ENCODE measurements at places on chromosomes 12 and 14.

DNA sequence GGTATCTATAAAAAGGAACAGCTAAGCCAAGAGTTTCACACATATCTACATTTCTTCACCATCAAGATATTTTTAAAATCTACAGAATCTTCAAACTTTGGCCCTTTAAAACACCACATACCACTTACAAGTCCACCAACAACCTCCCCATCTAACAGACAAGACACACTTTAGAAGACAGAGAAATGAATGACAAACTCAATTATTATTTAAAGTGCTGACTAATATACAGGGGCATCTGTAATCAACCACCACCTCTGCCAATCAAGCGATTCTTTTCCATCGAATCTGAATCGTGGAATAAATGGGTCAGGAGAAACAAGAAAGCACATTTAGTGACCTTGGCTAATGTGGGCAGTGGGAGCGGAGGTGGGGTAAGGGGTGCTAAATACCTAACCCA is 7.7 kb downstream of the SETD3 start:
- no peak for DNase-seq

GRCh38 chr12:2256453-2256852 is 203.7 kb downstream of the CACNA1C start:
- DNase-seq: no peak

GRCh38 chr12:9669534-9669933 is at the start of gene CLEC2D:
Gene CLEC2D, plus strand, starts transcription at chr12:9669713. Its CDS starts 22 bp downstream, at chr12:9669735.
- peak; percentile 59 for DNase-seq

- no peak for DNase-seq
Measured at GRCh38 chr12:108352591-108352990, 13.5 kb upstream of the CMKLR1 start.

GRCh38 chr12:54991991-54992375 is 7.4 kb upstream of the TESPA1 start:
- DNase-seq: no peak

- peak; percentile 44 for DNase-seq
Measured at GRCh38 chr14:78399316-78399889, 229.2 kb downstream of the NRXN3 start.

- DNase-seq: no peak
Measured at GRCh38 chr14:92459030-92459949, 54.3 kb upstream of the RIN3 start.

DNA sequence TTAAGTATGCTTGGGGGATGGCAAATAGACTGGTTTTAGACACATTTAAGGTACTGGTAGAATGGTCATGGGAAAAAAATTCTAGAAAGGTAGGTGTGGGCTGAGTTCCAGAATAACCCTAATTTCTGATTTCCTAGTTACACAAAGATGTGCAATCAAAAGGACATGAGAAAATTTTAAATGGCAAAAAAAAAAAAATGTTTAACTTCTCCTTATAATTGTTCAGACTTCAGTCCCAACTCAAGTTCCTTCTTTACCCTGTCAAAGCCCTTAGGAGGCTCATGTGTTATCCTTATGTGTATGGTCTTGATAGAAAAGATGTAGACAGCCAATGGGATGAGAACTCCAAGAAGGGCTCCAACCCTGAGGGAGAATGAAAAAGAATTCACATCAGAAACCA is 153.3 kb upstream of the PLEKHG7 start:
- no peak for DNase-seq

DNA sequence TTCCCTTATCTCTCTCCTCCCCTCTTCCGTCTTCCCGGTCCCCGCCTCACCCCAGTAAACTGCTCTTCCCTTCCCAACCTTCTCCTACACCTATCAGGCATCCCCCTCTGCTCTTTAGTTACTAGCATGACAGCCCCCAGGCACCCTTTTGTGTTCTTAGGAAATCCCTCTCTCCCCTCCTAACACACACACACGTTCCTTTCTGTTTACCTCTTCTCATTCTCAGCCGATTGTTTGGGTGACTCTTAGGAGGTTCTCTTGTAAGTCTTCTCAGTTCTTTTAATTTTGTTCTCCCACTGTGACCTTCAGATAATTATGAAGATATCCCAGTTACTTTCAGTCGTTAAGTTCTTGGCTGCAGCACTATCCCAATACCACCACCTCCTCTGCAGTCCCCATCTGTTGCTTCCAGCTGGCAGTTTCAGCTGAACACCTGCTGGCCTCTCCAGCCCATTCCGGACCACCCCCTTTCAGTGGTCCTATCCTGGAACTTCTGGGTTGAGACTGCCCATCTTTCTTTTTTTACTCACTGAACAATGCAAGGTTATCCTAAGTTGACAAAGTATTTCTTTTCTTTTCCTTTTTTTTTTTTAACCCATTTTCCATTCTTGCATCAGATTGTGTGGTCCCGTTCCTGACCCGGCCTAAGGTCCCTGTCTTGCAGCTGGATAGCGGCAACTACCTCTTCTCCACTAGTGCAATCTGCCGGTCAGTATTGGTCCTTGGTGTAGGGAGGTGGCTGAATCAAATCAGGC is 711 bp downstream of the MARS1 start:
- no peak for DNase-seq

DNA sequence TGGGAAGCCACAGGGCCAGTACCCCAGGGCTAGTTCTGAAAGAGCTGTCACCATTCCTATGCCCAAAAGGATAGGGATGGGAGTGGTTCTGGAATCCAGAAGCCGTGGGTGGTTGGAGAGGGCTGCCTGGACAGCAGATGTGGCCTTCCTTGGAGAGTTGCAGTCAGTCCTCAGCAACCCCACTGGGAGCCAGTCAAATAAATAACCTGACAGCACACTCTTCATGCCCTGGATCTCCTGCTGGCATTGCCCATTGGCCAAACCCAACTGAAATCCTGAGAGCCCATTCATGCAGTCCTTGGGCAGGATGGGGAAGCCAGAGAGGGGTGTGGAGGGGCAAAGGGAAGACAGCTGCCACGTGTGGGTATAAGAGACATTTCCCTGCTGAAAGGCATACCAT is 128.2 kb downstream of the PTPN11 start:
- no peak for DNase-seq

- no peak for DNase-seq
Measured at GRCh38 chr12:52044292-52044983, 6.8 kb upstream of the NR4A1 start.

GRCh38 chr14:78164226-78164853 is 5.8 kb upstream of the NRXN3 start:
- DNase-seq: no peak

- peak; percentile 66 for DNase-seq
Measured at GRCh38 chr12:64669270-64669842, 59.1 kb downstream of the RASSF3 start.

- DNase-seq: no peak
Measured at GRCh38 chr14:42027271-42027670, 420.6 kb downstream of the LRFN5 start.

DNA sequence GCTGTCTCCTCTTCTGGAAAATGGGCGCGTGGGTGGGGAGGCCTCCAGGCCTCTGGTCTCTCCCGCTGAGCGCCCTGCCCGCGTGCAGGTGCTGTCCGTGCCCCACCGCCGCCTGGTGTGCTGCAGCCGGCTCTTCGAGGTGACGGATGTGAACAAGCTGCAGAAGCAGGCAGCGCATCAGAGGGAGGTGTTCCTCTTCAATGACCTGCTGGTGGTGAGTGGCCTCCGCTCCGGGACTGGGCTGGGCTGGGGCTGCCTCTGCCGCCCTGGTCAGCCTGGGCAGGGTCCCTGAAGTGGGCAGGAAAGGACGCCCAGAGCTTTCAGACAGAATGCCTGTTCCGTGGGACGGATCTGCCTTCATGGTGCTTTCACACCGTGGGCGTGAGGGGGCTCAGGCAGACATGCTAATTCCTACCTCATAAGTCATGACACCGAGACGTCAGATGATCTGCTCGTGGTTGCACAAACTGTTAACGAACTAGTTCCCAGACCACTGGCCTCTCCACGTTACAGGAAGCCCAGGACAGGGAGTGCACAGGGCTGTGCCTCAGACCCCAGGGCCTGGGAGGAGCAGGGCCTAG is 50.5 kb downstream of the SLC6A12 start:
- DNase-seq: no peak

- no peak for DNase-seq
Measured at GRCh38 chr12:39752482-39753137, 133.0 kb upstream of the ABCD2 start.

- DNase-seq: peak; percentile 54
Measured at GRCh38 chr12:107404981-107405380, 280.6 kb upstream of the PWP1 start.

DNA sequence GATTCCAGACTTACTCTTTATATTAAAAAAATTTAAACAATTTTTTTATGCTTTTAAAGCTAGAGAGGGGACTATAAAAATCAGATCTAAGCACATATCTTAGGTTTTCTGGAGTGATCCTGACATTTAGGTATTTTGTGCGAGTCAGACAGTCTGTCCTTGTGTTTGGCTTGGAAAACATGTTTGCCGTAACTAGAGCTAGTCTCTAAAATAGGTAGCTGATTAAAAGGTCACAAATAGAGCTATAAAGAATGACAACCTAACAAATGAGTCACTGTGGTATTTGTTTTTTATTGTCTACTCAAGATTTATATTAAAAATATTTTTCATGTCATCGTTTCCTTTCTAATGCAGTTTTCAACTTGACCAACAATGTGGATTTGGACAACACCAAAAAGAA is 73.4 kb downstream of the MNAT1 start:
- no peak for DNase-seq

- no peak for DNase-seq
Measured at GRCh38 chr14:90452366-90452765, 55.5 kb downstream of the CALM1 start.

GRCh38 chr12:66160704-66161103 is 9.1 kb downstream of the TMBIM4 start:
- DNase-seq: no peak

DNA sequence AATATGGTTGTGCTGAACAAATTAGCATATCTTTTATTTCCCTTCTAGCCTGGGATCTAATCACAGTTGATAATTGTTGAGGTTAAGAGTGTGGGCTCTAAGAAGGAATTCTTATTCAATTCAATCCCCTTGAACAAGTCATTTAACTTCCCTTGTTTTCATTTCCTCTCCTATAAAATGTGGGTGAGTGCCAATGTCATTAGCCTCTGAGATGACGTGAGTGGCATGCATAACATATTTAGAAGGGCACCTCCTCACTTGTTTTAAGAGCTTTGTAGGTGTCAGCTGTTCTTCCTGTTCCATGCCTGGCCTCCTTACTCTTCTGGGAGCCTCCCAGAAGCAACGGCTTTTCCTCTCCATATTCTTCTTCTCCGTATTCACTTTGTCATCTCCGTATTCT is 155.4 kb upstream of the NEDD1 start:
- DNase-seq: no peak

DNA sequence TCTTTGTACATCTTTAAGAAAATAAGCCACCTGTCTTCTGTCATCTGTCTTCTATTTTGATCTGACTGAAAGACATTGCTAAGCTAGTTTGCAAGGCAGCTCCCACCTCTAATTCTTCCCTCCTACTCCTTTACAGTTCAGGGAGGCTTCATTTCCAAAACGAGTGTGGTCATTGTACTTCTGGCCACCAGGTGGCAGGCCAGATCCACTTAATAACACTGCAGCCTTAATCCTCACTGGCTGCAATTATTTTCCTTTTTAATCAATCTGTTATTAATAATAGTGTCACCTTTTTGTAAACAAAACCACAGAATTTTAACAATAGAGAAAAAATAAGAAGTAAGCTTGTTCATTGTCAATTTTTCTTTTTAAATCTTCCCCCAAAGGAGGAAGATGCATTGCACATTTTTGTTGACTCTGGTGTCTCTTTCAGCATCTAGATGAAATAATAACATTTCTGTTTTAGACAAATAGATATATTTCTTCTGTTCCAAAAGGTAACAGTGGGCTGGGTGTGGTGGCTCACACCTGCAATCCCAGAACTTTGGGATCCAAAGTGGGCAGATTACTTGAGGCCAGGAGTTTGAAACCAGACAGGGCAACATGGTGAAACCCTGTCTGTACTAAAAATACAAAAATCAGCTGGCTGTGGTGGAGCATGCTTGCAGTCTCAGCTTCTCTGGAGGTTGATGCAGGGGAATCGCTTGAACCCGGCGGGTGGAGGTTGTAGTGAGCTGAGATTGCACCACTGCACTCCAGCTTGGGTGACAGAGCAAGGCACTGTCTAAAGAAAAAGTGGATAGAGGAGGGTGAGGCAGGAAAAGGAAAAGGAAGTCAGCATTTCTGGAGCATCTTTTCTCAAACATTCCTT is 23.3 kb downstream of the GABARAPL1 start:
- peak; percentile 44 for DNase-seq

- DNase-seq: no peak
Measured at GRCh38 chr12:88309546-88309945, 167.4 kb downstream of the TMTC3 start.

DNA sequence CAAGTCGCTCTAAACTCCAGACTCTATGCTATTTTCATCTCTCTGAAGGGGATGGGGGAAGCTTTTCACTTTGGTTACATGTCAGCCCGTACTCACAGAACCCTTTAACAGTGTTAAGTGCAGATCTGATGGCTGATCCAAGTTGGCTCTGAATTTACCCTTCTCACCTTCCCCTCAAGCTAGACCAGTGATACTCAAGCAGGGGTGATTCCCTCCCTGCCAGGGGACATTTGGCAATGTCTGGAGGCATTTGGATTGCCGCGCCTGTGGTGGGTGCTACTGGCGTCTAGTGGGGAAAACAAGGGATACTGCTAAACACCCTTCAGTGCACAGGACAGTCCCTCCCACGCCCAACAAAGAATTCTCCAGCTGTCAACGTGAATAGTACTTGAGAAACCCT is 6.0 kb upstream of the TEX52 start:
- no peak for DNase-seq

DNA sequence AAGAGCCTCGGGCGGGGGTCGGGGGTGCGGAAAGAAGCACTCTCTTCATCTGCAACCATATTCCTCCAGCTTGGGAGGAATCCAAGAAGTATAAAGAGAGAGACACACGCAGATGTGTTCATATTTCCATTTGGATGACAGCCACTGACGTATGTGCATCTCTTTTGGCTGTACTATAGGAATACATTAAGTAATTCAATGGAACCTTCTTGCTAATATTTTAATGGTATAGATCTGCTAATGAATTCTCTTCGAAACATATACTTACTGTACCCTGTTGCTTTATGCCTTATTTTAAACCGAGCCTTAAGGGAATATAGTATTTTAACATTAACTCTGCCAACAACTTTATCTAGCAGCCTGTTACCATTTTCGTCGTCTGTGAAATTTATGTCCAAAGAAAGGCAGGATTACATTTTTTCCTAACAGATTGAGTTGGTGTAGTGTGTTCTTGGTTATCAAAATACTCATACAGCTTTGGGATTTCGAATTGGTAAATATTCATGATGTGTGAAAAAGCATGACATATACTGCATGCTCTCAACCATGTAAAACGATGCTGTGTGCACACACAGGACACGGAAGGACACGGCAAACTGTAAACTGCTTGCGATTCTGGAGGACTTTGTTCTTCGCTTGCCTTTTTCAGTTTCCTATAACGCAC is 84.5 kb downstream of the CCDC88C start:
- DNase-seq: no peak

DNA sequence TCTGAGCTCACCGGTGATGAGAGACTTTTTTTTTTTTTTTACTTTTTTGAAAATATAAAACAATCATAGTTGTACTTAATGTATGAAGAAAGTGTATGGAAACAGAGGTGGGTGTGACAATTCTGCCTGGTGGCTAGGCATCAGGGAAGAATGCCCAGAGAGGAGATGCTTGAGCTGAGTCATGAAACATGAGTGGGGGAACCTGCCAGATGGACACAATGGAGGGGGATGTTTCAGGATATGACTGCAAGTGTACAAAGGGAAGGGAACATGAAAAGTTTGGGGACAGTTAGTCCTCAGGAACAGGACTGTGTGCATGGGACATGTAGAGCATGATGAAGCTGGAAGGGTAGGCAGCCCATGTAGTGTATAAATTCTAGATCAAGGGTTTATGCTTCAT is 274.2 kb upstream of the E2F7 start:
- DNase-seq: no peak

- DNase-seq: no peak
Measured at GRCh38 chr12:4530982-4531586, 7.6 kb upstream of the RAD51AP1 start.

All from activated naive CD4-positive, alpha-beta T cell treated with anti-CD3 and anti-CD28 coated beads, Interleukin-2, amount 10 ng/mL, durations not matched to agents 7 days and 5 days (primary cell).